CD4-positive, alpha-beta T cell treated with Interleukin-12 subunit alpha and Interleukin-12 subunit beta, for 1 hour (primary cell): ENCODE measurements at places on chromosomes 3 and 15.
A peak's percentile ranks its signal among the peaks of the same experiment; 100 is the strongest.

DNA sequence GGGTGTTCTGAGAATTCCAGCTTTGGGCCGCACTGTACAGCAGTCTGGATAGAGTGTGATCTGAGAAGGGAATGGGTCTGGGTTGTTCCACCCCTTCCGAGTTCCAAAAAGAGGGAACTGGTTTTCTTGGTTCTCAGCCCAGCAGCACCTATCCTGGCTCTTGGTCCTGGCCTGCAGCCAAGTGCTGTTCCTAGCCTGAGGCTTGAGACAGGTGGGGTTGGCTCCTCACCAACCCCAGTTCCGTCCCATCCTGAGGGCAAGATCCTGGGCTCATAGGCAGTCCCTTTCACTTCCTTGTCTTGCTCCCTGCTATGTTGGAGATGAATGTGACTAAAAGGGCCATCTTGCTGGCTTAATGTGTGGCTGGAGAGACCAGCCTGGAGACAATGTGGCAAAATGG lies 15.2 kb downstream of the IVD start:
- DNase-seq: no peak

GRCh38 chr3:180546863-180547262 lies 55.1 kb upstream of the TTC14 start:
- DNase-seq: no peak

DNA sequence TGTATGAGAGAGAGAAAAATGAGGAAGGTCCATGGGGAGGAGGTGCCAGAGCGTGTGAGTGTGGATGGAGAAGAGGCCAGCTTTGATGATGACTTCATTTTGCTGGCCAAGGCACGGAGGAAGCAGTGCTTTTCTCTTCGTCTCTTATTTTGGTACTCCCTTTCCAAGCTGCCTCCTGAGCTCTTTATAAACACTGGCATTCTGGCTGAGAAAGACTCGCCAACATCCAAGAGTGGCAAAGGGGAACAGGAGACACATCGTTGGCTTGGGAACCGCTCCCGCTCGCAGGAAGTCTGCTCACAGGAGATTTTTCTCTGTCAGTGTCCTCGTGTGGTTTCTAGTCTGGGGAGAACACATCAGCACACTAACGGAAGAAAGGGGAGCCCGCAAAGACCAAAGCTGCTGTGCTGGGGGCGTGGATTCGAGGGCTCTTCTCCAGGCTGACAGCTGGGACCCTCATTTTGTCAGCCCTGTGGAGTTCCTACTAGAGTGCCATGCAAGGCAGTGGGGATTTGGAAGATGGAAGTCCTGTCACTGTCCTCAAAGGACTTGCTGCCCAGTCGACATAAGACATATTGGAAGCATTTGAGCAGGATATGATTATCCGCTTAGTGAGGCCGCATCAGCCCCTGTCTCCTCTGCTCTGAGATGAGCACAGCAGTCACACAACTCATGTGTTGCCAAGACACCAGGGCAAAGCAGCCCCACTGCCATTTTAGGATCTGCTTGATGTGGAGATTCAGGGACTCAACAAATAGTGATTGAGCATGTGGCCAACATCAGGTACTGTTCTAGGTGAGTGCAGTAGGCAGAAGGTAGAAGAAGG lies 8.0 kb upstream of the SEMA4B start:
- no peak for DNase-seq

GRCh38 chr15:43266834-43267233 lies at the start of gene TGM5:
TGM5 (minus strand) TSS chr15:43266928; CDS start chr15:43266849, 79 bp downstream.
- no peak for DNase-seq

GRCh38 chr15:76930831-76931396 lies 635 bp upstream of the RCN2 start:
- peak; percentile 2 for DNase-seq

- no peak for DNase-seq
Measured at GRCh38 chr3:152738656-152739055, 96.3 kb upstream of the P2RY1 start.

DNA sequence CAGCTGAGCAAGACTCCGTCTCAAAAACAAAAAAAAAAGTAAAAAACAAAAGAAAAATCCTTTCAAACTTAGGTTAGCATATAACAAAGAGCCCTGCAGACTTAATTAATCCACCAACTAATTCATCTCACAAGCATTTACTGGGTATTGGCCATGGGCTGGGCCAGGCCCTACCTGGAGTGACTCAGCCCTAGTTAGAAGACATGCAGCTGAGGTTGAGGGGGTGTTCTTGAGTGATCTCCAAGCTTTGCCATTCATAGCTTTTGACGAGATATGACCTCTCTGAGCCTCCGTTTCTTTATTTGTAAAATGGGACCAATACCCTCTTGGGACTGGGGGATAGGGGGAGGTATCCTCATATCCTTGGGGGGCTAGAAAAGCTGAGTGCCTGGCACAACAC lies 7.8 kb downstream of the FBXL22 start:
- no peak for DNase-seq

GRCh38 chr3:63294332-63294731 lies 16.2 kb downstream of the SYNPR start:
- DNase-seq: no peak

DNA sequence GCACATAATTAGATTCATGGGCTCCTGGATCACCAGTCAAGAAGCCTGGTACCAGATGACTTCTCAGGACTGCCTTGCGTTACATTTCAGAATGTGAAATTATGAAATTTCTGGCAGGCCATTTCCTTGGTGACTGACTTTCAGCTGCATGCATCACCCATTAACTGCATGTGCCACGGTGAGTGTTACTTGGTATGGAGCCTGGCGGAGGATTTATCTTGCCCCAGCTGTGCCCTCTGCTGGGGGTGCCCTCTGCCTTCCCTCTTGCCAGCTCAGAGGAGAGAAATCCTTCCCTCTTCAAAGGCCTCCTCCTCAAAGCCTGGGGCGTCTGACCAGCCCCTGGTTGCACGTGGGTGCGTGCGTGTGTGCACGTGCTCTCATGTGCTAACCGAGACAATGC lies 57.7 kb upstream of the CTSH start:
- no peak for DNase-seq

DNA sequence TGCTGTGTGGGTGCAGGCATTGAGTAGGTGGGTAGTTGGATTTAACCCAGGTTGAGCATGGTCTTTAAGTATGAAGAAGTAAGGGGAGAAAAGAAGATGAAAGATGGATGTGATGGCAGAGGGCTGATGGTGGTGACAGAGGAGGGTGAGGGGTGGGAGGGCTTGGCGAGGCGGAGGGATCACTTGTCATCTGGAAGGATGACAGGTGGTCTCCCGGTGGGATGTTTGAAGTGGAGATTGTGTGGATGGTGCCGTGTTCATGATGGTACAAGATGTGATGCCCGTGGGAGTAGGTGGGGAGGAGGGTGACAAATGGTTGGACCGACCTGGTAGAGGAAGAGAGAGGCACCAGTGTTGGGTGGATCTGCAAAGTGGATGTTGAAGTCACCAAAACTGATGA lies 208.8 kb downstream of the RPLP1 start:
- no peak for DNase-seq

DNA sequence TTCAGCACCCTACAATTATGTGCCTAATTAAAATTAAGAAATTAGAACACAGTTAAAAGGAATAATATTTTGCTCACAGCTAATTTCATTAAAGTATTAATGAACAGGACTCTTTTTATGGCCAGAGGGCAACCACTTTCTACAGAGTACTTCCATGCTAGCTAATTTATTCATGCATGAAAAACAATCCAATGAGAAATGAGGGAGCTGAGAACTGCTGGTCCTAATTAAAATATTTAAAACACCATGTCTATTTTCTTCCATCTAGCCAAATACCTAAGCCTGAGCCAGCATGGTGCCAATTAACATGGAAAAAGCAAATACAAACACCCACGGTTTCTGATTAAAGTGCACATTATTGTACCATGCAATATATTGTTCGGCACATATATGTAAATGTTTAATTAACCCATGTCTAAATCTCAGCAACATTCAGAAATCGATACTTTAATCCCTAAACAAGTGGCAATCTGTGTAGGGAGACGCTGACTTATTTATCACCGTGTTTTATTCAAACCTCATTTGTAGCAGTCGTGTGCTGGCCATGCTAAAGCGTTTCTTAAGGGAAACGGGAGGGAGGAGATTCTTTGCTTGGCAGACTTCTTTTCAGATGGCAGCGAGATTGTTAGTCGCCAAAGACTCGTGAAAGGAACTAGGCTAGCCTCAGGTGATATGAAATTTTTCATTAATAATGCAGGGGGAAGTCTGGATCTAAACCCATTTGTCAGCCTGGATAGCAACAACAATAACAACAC lies 193.5 kb downstream of the ANXA2 start:
- DNase-seq: no peak

- no peak for DNase-seq
Measured at GRCh38 chr15:38534691-38535090, 29.9 kb downstream of the RASGRP1 start.

DNA sequence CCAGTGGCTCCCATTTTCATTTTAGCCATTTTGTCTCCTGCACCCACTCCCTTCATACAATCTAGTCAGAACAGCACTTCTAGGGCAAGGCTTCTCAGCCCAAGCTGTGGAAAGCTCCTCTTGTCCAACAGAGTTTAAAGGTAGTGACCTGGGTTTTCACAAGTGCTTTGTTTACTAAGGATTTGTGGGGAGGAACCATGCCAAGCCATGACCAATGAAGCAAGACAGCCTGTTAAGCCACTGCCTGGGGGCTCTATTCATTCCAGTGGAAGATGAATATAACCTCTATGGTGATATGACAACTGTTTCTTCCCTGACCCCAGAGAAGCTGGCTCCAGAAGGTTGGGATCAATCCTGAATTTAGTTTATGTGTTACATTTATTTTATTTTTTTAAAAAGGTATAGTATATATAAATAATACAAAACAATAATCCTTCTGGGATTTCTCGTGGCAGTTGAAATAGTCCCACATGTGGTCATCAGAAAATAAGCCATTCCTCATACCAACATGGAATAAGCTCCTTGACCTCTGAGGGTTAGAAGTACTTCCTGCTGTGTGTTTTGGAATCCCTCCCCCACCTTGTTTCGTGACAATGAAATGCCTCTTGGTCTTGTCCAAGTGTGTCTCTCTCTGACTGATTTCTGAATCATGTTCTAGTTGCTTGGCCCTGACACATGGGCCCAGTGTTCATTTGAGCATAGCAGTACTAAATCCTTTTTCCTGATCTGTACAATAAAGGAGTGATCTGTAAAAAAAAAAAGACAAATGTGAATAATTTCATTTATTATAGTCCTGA lies 13.3 kb upstream of the THUMPD3 start:
- no peak for DNase-seq

GRCh38 chr15:57609805-57610529 lies 18.3 kb downstream of the MYZAP start:
- no peak for DNase-seq

DNA sequence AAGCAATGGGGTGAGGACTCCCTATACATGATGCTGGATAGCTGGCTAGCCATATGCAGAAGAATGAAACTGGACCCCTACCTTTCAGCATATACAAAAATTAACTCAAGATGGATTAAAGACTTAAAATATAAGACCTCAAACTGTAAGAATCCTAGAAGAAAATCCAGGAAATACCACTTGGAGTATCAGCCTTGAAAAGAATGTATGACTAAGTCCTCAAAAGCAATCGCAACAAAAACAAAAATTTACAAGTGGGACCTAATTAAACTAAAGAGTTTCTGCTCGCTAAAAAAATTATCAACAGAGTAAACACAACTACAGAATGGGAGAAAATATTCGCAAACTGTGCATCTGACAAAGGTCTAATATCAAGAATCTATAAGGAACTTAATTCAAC lies 94.3 kb downstream of the XRN1 start:
- no peak for DNase-seq

DNA sequence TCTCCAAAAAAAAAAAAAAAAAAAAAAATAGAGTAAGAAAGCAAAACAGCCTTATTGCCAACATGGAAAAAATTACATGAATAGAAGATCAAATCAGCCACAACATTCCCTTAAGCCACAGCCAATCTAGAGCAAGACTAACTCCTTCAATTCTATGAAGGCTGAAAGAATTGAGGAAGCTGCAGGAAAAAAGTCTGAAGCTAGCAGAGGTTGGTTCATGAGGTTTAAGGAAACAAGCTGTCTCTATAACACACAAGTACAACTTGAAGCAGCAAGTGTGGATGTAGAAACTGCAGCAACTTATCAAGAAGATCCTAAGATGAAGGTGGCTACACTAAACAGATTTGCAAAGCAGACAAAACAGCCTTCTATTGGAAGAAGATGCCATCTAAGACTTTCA lies 9.3 kb downstream of the PARL start:
- no peak for DNase-seq

GRCh38 chr3:190150681-190151080 lies 30.0 kb upstream of the P3H2 start:
- no peak for DNase-seq

- DNase-seq: no peak
Measured at GRCh38 chr3:34157491-34157890, 359.1 kb downstream of the PDCD6IP start.

DNA sequence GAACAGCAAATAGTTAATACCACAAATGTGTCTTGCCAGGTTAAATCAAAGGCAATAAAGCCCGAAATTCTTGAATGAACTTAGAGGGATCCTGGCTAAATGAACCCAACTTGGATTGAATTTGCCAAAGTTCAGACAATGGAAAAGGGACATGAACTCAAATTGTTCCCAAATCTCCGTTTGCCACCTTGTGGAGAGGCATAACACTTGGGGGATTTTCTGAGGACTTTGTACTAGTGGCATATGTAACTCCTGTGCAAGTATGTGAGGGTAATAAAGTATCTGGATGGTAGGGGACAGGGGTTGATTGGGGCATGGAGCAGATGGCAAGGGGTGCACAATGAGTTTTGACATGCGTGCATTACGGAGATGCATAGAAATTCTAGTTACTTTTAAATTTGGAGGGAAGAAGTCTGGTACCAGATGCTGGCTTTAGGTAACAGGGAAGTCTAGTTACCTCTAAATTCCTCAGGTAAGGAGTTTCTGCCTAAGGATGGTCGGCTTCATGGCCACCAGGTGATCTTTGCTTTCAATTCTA lies 1.2 kb upstream of the TCAIM start:
- no peak for DNase-seq

DNA sequence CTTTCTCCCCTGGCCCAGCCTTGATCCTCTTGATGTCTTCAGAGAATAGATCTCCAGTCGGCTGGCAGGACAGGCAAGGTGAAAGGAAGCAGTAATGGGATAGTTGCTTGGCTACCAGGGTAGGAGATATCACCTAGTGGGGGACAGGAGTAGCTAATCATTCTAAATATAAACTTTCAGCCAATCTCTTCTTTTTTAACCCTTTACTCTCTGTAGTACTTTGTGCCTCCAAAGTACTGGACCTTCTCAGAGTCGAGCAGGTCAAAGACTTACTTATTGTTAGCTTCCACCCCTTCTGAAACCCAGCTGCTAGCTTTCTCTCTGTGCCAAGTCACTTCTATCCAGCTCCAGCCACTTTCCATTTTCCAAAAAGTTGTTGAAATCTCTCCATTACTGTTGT lies 43.4 kb upstream of the FILIP1L start:
- DNase-seq: no peak

- no peak for DNase-seq
Measured at GRCh38 chr15:73633991-73634495, 854 bp upstream of the NPTN start.

GRCh38 chr3:150765949-150766720 lies 3.2 kb upstream of the SIAH2 start:
- no peak for DNase-seq

DNA sequence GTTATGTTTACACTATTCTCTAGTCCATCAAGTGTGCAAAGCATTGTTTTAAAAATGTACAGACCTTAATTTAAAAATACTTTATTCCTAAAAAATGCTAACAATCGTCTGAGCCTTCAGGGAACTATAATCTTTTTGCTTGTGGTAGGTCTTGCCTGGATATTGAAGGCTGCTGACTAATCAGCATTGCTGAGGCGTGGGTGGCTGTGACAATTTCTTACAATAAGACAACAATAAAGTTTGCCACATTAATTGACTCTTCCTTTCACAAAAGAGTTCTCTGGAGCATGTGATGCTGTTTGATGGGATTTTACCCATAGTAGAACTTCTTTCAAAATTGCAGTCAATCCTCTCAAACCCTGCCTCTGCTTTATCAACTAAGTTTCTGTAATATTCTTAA lies 384.0 kb upstream of the TGFBR2 start:
- no peak for DNase-seq
